Neural cell (in vitro differentiated cells): ENCODE measurements at places on chromosomes 13 and 19. TPM values are rescaled to one million over a fixed set of nuclear protein-coding genes. Genes with fewer than 3 reads are reported as not detected.

Gene FXYD1
- not detected in 2 replicates for polyA plus RNA-seq

Gene RASGRP4
- not detected in 2 replicates for polyA plus RNA-seq

Gene SUPT5H
- 90.7 and 92.5 TPM in 2 replicates for polyA plus RNA-seq

Gene KLK14
- not detected in 2 replicates for polyA plus RNA-seq

Gene PLIN4
- polyA plus RNA-seq: not detected in 2 replicates

Gene PRTN3
- polyA plus RNA-seq: 0.54 TPM in 1 of 2 replicates, not detected in the other

Gene CLPTM1
- 12.0 and 15.3 TPM in 2 replicates for polyA plus RNA-seq

Gene DMKN
- polyA plus RNA-seq: not detected in 2 replicates

Gene PSG1
- polyA plus RNA-seq: not detected in 2 replicates

Gene SIAH3
- 4.0 and 4.9 TPM in 2 replicates for polyA plus RNA-seq

Gene SLC5A5
- polyA plus RNA-seq: not detected in 2 replicates

Gene JUND
- 94.9 and 134 TPM in 2 replicates for polyA plus RNA-seq

Gene RFPL4A
- not detected in 2 replicates for polyA plus RNA-seq

Gene OVOL3
- not detected in 2 replicates for polyA plus RNA-seq

Gene MICU2
- polyA plus RNA-seq: 223 TPM in 2 replicates

Gene SHANK1
- polyA plus RNA-seq: 3.2 and 7.9 TPM in 2 replicates

Gene CDC37
- 359 and 408 TPM in 2 replicates for polyA plus RNA-seq

Gene ZFP36
- 0.34 TPM in 1 of 2 replicates, not detected in the other for polyA plus RNA-seq

Gene PRR36
- polyA plus RNA-seq: 2.5 and 2.7 TPM in 2 replicates

Gene SIGLECL1
- polyA plus RNA-seq: not detected in 2 replicates
